ENCODE measurements at places on chromosomes 7 and 10. TPM values are rescaled to one million over a fixed set of nuclear protein-coding genes. Genes with fewer than 3 reads are reported as not detected.

Gene POLR2J3
- 18.4 TPM for total RNA-seq

Gene CPA2
- not detected for total RNA-seq

Gene OR2A42
- total RNA-seq, result under 0.01 TPM

Gene CHST3
- total RNA-seq, result 35.0 TPM

Gene EVX1
- total RNA-seq, result not detected

Gene NKX2-3
- 0.89 TPM for total RNA-seq

Gene ECHDC3
- 3.9 TPM for total RNA-seq

Gene CTAGE15
- total RNA-seq, result not detected

Gene MSMB
- not detected for total RNA-seq

Gene SUN1
- total RNA-seq, result 116 TPM

Gene ZNF518A
- 17.4 TPM for total RNA-seq

Gene SPDYE9
- total RNA-seq, result not detected

Gene SMKR1
- not detected for total RNA-seq

Gene FGFBP3
- 0.59 TPM for total RNA-seq

Gene TLL2
- 0.60 TPM for total RNA-seq

Gene MIOS
- 32.1 TPM for total RNA-seq

Gene GET4
- total RNA-seq, result 17.5 TPM

Gene LOXL4
- total RNA-seq, result 240 TPM

Gene LAMB1
- total RNA-seq, result 432 TPM

Gene PAPOLB
- not detected for total RNA-seq

Gene SPDYE11
- not detected for total RNA-seq

Gene ANKRD61
- not detected for total RNA-seq

Gene OPN1SW
- not detected for total RNA-seq

Gene IQUB
- total RNA-seq, result 0.51 TPM

Gene CPN1
- not detected for total RNA-seq

Gene ADAP1
- total RNA-seq, result 8.1 TPM

Gene CYP51A1
- 222 TPM for total RNA-seq

Gene ZPBP
- not detected for total RNA-seq

Gene FKBP9
- 320 TPM for total RNA-seq

Gene GDF2
- total RNA-seq, result not detected

Gene METTL27
- total RNA-seq, result 5.0 TPM

Gene FKBP14
- 79.9 TPM for total RNA-seq

Gene FZD1
- 8.3 TPM for total RNA-seq

Gene KCNMA1
- 107 TPM for total RNA-seq

Gene INHBA
- total RNA-seq, result 257 TPM

Gene EEF1AKMT2
- total RNA-seq, result 22.2 TPM

Gene SPDYE6
- not detected for total RNA-seq

Gene FAM3C
- total RNA-seq, result 79.7 TPM

Gene MYH16
- total RNA-seq, result under 0.01 TPM

Gene ADCY1
- 0.30 TPM for total RNA-seq

Gene PRLHR
- not detected for total RNA-seq

Gene FAM24B
- 2.1 TPM for total RNA-seq

Gene HABP2
- not detected for total RNA-seq

Gene SYNPO2L
- total RNA-seq, result 0.42 TPM

Gene GTF2IRD2
- total RNA-seq, result 4.5 TPM

Gene CUBN
- 4.8 TPM for total RNA-seq

Gene TSPAN13
- 71.3 TPM for total RNA-seq

Gene FAM241B
- 0.89 TPM for total RNA-seq

Gene HOXA3
- 6.8 TPM for total RNA-seq

Gene HMX2
- not detected for total RNA-seq

Gene PODXL
- total RNA-seq, result 3.5 TPM

Gene ZP3
- total RNA-seq, result 0.89 TPM

Data from smooth muscle cell of the umbilical artery (primary cell).